ENCODE measurements at places on chromosomes 3 and 15. TPM values are rescaled to one million over a fixed set of nuclear protein-coding genes. Genes with fewer than 3 reads are reported as not detected.

DNA sequence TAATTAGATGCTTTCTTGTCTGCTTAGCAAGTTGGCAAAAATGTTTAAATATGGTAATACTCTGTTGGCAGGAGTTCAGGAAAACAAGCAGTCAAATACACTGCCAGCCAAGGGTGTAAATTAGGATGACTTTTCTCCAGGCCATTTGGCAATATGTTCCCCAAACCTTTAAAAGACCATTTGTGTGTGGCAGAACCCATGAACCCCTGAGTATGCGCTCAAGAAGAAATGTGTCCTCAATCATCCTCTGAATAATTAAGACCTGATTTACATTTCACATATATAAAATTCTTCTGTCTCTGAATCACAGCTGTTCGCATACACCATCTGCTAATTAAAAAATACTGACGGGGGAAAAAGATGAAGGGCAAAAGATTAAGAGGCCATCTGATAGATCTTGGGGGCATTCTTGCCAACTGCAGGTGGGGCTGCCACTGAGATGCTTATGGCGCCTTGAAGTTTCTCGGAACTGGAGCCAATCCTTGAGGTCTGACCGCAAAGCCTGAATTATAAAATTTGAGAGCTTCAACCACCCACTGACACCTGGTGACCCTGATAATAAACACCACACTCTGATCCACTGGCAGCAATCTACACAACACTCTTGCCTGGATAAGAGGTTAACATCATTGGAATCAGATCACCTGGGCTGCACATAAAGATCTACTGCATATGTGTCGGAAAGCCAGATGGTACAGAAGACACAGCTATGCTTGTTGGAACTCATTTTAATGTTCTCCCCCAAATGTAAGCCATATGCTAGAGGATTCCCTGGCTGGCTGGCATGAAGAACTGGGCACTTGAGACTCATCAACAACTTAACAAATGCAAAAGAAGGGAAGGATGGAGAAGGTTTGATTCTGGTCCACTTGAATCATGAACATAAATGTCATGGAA, 190.6 kb downstream of the OSBPL10 start:
- no peaks in the 10 kb centered on the region for H3K4me1 ChIP-seq
- no peaks in the 10 kb centered on the region for H3K36me3 ChIP-seq
- H3K27ac ChIP-seq: no peak overlapping the region
- DNase-seq: no peak
- H3K27me3 ChIP-seq: no peaks in the 10 kb centered on the region
- no peak overlapping the region for H3K4me3 ChIP-seq

- H3K36me3 ChIP-seq: no peaks in the 10 kb centered on the region
- H3K4me3 ChIP-seq: no peak overlapping the region
- DNase-seq: no peak
- H3K27ac ChIP-seq: no peak overlapping the region
- H3K4me1 ChIP-seq: no peaks in the 10 kb centered on the region
- H3K27me3 ChIP-seq: no peaks in the 10 kb centered on the region
Measured at GRCh38 chr3:174170248-174170647, 688.9 kb upstream of the NAALADL2 start.

Gene NR2E3
- not detected for total RNA-seq

GRCh38 chr3:84504761-84505160, 454.0 kb upstream of the CADM2 start:
- no peak overlapping the region for H3K4me3 ChIP-seq
- H3K4me1 ChIP-seq: no peaks in the 10 kb centered on the region
- H3K27ac ChIP-seq: no peak overlapping the region
- H3K27me3 ChIP-seq: no peaks in the 10 kb centered on the region
- DNase-seq: no peak

Gene C3orf18
- 17.7 TPM for total RNA-seq

DNA sequence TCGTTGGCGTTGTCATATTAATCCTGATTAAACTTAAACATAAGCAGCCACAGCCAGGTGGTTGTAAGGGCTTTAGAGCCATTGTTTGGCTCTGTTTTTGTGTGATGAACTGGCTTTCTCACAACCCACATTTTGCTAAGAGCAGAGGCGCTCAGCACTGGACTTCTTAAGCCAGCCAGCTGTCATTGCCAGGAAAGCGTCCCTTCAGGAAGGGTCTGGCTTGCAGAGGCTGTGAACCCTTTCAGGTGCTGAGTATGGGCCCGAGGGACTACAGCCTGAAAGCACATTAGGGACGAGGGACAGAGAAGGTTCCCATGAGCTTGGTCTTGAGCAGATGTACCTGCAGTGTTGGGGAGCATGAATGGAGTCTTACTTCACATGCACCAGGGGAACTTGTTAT, 112.3 kb downstream of the CHCHD6 start:
- DNase-seq: no peak
- no peak overlapping the region for H3K27ac ChIP-seq
- H3K4me1 ChIP-seq: peaks cover 21% of the 10 kb centered on the region
- H3K36me3 ChIP-seq: no peaks in the 10 kb centered on the region

DNA sequence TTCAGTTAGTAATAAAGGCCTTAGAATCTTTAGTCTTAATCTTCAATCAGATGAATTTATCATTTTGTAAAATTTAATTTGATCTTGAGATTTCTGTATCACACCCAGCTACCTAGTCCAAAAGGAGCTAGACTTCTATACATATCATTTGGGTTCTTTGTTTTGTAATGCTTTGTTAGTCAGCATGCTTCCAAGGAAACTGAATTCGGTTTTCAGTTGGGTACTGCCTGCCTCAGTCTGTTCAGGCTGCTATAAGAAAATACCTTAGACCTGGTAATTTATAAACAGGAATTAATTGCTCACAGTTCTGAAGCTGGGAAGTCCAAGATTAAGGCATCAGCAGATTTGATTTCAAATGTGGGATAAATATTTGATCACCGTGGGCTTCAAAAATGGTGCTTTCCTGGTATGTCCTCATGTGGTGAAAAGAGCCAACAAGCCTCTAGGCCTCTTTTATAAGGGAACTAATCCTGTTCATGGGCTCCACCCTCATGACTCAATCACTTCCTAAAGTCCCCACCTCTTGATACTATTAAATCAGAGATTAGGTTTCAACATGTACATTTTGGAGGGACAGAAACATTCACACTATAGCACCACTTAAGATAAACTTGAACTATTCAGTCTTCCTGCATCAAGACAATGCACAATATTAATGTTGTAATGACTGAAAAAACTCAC, 800.7 kb downstream of the NAALADL2 start:
- H3K27ac ChIP-seq: no peak overlapping the region
- DNase-seq: no peak

Gene KBTBD13
- total RNA-seq: not detected

DNA sequence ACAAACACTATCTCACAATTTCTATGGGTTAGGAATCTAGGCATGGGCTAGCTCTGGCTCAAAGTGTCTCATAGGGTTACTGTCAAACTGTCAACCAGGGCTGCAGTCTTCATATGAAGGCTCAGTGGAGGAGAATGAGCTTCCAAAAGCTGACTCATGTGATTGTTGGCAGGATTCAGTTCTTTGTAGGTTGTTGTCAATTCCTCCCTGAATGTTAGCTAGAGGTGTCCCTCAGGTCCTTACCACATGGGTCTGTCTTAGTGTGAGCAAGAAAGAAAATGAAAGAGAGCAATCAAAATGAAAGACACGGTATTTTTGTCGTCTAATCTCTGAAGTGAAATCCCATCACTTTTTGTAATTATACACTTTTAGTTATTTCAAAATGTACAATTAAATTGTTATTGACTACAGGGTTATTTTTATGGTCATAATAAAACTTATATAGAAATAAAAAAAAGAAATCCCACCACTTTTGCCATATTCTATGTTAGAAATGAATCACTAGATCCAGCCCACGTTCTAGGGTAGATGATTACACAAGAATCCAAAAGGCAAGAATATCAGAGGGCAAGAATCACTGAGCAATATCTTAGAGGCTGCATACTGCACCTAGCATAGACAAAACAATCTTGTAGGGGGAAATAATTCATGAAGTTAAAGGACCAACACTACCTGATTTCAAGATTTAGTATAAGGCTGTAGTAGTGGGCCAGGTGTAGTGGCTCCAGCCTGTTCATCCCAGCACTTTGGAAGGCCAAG, 8.4 kb downstream of the ACSBG1 start:
- no peaks in the 10 kb centered on the region for H3K36me3 ChIP-seq
- H3K4me1 ChIP-seq: no peaks in the 10 kb centered on the region
- no peak overlapping the region for H3K27ac ChIP-seq
- no peak overlapping the region for H3K4me3 ChIP-seq

Gene CFAP91
- not detected for total RNA-seq

DNA sequence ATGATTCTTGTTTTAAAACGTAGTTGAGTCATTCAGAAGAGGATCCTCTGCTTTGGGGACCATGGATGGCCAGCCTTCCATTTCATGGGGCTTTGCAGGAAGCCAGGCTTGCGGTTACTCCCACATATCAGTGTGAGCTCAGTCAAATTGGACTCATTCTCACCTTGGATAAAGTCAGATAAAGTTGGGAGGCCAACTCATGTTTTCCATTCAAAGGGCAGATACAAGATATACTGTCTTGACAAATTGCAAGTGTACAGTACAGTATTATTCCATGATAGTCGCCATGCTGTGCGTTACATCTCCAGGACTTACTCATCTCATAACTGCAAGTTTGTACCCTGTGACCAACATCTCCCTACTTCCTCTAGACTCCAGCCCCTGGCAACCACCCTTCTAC, 25.5 kb upstream of the B3GNT5 start:
- no peaks in the 10 kb centered on the region for H3K36me3 ChIP-seq
- no peak for DNase-seq
- H3K4me1 ChIP-seq: peaks cover 16% of the 10 kb centered on the region
